ENCODE measurements at places on chromosomes 16 and 17. TPM values are rescaled to one million over a fixed set of nuclear protein-coding genes. Genes with fewer than 3 reads are reported as not detected.

Gene HOXB8
- 7.3 TPM for total RNA-seq

Gene EFCAB3
- not detected for total RNA-seq

Gene DPEP1
- total RNA-seq = 1.6 TPM

Gene GNG13
- total RNA-seq = not detected

Gene HIC1
- 1.6 TPM for total RNA-seq

Gene TMEM98
- total RNA-seq = 46.5 TPM
